Myocyte (in vitro differentiated cells): ENCODE measurements at places on chromosomes 7 and 10. TPM values are rescaled to one million over a fixed set of nuclear protein-coding genes. Genes with fewer than 3 reads are reported as not detected.

The CALML3 gene
- total RNA-seq: not detected in 2 replicates

DNA sequence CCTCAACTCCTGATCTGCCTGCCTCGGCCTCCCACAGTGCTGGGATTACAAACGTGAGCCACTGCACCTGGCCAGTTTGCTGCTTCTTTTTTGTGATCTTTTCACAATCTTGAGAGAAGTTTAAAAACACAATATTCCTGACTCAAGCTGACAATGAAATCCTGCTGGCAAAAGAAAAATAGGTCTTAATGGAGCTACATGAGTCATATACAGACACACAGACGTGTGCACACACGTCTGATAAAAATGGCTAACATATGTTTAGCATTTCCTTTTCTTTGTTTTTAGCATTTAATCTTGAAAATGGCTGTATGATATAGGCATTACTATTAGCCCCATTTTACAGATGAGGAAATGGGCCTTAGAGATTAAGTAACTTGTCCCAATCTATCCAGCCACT, 29.4 kb upstream of the RAB18 start:
- no peak for DNase-seq

The CYP26A1 gene
- total RNA-seq: not detected in 2 replicates

The AGAP9 gene
- 2.0 and 3.5 TPM in 2 replicates for total RNA-seq

DNA sequence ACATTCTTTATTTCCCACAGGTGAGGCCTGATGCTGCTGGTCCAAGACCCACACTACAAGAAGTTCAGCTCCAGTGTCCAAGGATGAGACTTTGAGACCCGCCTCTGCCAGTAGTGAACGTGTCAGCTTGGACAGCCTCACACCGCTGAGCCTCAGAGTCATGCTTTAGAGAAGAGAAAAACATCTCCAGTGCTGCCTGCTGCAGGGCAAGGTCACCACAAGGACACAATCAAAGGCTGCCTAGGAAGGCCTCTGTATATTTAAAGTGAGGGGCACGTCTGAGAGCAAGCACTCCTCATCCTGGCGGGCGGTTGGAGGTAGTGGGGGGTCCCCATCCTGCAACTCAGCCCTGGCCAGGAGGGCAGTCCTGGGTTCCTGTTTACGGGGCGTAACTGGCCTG, 19.3 kb downstream of the FGFR2 start:
- no peak for DNase-seq

GRCh38 chr10:95350830-95351228, 60.0 kb upstream of the PDLIM1 start:
- DNase-seq: no peak

DNA sequence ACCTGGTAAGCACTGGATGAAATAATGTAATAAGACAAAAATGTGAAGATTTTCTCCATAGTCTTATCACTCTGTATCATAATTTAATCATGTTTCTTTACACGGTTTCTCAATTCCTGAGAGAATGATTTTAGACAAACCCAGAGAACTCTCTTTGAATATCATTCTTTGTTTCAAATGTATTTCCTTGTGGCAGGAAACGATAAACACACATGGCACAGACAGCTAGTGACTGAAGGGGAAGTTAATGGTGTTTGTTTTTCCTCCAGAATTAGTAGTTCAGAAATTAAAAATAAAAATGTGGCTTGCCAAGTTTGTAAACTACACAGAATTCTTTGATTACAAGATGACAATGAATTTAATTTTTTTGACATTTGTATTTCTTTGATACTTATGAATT, 163.7 kb upstream of the PRPS1L1 start:
- no peak for DNase-seq

DNA sequence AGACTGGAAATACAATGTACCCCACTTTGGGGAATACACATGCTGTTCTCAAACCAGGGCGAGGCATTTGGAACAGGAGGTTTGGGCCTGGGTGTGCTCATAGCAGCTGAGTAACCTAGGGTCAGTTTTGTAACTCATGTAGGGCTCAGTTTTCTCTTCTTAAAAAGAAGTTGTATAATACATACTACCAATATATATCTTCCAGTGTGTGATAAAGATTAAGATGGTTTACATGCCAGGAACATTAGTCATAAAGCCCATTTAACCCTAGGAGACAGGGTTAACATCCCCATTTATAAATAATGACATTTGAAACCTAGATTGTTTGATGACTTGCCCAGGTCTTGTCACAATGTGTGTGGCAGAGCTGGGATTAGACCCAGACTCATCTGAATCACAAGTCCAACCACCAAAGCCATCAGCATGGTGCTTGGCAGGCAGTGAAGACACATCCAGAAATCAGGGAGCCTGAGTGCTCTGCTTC, 6.0 kb downstream of the AKR1B10 start:
- DNase-seq: peak; percentile 88

The ZPBP gene
- not detected in 2 replicates for total RNA-seq

The CPEB3 gene
- total RNA-seq: 3.9 and 8.6 TPM in 2 replicates

- no peak for DNase-seq
Observed at GRCh38 chr10:30825495-30825894, 195.9 kb upstream of the LYZL2 start.

DNA sequence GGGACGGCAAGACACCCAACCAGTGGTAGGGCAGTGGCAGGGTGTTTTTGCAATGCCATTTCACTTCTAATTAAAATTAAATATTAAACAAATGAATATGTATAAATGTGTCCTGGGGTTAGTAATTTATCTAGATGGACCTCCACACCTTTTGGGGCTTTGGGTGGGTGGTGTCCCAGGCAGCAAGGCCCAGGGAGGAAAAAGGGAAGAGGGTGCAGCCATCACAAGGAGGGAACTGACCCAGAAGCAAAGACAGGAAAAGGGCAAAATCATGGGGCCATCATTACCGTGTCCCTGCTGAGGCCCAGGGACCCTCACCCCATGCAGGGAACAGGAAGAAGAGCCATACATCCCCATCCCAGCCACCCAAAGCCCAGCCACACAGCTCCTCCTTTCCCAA, 204.6 kb downstream of the GRID1 start:
- DNase-seq: no peak

DNA sequence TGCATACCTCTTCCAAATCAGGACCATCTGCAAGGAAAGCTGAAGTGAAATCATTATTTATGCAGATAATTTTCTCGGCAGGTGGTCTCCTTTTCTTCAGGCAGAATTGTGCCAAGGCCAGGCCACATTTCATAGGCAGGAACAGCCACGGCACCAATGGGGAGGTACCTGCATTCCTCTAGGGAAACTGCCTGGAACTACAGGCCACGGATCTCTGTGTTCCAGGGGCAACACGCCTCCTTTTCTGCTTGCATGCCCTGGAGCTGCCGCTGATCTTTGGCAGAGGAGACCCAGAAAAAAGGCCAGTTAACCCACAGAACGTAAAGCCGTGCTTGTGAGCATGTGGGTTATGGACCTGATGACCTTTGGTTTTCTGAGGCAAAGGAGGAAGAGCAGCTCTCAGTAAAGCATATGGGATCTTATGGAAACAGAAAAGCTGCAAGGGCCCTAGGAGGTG, 111.2 kb upstream of the KIAA1217 start:
- no peak for DNase-seq

The CLDN15 gene
- 3.8 and 6.6 TPM in 2 replicates for total RNA-seq

- no peak for DNase-seq
Observed at GRCh38 chr7:143375298-143376034, 5.7 kb upstream of the ZYX start.

The ASB10 gene
- total RNA-seq: 0.99 TPM in 1 of 2 replicates, not detected in the other

The PNLIPRP2 gene
- total RNA-seq: not detected in 2 replicates

The MYO1G gene
- 0.35 and 0.83 TPM in 2 replicates for total RNA-seq

The SNCG gene
- not detected in 2 replicates for total RNA-seq

DNA sequence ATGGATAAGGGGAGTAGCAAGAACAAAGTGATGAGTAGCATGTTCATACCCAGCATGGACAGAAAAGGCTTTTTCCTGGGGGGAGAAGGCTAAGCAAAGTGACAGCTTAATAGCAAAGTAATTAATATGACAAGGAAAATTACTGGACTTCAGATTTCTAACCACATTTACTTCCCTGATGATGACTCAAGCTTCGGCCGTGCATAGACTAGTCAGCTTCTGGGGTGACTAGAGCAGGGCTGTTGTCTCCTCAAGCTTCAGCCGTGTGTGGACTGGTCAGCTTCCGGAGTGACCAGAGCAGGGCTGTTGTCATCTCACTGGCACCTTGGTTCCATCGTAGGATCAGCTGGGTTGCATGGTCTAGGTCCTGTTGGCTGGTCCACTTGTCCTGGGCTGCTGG, 2.1 kb upstream of the ZNF117 start:
- DNase-seq: no peak

DNA sequence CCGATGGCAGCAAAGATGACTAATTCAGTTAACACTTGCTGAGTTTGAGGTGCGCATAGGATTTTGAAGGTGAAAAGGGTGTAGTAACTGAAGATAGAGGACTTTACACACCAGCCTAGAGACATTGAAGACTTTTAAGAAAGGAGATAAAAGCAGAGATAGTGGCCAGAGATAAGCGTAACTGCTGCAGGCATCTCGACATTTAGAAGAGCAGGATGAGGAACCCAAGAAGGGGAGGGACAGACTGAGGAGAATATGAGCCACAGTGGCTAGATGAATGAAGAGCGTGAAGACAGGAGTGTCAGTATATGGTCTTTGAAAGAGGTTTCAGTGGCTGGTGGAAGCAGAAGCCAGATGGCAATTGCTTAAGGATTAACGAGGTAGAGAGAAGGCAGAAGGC, 71.6 kb downstream of the CELF2 start:
- DNase-seq: no peak

GRCh38 chr7:101545441-101546190, 83.5 kb downstream of the MYL10 start:
- DNase-seq: no peak

DNA sequence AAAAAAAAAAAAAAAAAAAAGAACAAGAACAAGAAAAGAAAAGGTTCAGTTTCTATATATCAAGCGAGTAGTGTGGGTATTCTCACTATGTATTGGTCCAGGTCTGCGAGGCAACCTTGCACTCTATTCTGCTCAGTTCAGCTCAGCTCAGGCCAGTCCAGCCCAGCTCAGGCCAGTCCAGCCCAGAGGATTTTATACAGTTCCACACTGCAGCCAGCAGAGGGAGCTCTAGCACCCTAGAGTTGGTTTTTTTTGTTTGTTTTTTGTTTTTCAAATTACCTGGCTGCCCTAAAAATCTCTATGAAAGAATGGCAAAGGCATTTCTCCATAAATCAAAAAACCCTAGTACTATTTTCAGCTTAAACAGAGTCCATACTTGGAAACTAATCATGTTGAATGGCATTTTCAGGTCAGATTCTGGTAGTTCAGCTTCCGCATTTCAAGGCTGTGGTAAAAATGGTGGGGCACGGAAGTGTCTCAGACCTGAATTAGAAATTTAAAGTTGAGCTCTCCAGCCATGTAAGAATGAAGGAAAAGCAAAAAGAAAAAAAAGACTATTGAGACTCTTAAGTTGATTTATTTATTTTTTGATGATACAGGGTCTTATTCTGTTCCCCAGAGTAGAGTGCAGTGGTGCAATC, 55.2 kb upstream of the GSDME start:
- DNase-seq: peak; percentile 79

- peak; percentile 73 for DNase-seq
Observed at GRCh38 chr7:29342761-29343160, 148.2 kb downstream of the CHN2 start.

DNA sequence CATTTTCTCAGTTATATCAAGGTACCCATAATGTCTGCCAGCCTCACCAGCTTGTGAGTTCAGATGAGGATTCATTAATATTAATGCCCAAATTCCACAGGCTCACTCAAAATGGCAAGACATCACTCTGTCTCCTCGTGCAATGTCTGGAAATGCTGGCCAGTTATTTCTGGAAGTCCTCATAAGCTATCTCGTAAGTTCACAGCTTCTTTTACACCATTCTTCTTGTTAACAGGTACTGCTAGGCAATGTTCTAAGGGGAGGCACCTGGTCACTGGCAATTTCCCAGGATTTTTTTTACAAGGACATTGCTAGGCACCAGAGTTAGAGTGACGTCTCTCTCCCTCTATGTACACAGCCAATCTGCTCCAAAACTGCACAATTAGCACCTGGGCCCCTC, 80.2 kb upstream of the SEMA3C start:
- DNase-seq: no peak

GRCh38 chr10:63217120-63217605, 84.0 kb downstream of the NRBF2 start:
- DNase-seq: peak; percentile 54

DNA sequence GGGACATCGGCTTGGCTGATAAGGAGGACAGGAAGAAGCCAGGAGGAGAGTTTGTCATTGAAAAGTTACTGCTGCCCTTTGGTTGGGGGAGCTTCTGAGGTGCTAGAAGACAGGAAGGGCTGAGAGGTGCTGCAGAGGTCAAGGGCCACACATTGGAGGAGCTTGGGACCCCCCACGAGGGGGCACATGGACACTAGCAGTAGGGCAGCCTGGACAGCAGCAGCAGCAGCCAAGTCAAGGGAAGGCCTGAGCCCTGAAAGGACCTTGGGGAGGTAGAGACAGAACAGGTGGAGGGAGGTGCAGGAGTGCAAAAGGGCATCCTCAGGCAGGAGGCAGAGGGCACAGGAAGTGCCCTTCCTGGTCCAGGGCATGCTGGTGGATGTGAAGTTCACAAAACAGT, 439.7 kb upstream of the IGFBP3 start:
- DNase-seq: no peak

The PRLHR gene
- total RNA-seq: not detected in 2 replicates

DNA sequence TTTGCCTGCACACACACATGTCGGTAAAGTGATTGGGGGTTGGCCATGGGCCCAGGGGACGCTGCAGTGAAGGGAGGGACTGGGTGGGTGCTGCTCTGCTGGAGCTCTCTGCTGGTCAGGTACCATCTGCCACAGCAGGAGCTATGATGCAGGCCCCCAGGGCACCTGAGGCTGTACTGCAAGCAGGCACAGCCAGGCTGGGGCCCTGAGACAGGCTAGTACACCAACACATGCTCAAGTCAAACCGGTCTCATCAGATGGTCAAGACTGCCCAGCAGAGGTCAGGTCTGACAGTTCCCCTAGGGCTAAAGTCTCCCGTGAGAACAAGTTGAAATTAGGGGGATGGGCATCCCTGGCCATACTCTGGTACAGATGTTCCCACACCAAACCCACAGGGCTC, 118.3 kb upstream of the THSD7A start:
- DNase-seq: no peak
